Right renal cortex interstitium (tissue), 3 donors: ENCODE measurements at places on chromosomes 2 and 18. TPM values are rescaled to one million over a fixed set of nuclear protein-coding genes. Genes with fewer than 3 reads are reported as not detected.
A peak's percentile ranks its signal among the peaks of the same experiment; 100 is the strongest.

DNA sequence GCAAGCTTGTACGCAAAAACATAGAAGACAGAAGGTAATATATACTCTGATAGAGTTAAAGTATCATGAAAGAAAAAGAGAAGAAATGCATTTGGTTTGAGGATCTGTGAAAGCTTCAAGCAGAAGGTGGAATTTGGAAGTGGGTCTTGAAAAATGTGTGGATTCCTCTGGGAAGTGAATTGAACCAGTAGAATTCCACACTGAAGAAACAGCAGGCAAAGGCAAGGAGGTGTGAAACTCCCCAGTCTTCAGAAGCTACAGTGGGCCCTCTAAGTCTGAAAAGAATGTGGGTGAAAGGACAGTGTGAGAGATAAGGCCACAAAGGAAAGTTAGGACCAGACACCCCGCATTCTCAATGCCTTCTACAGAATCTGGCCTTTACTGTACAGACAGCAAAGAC is 25.6 kb downstream of the COBLL1 start:
- no peak for DNase-seq

- no peak for DNase-seq
Observed at GRCh38 chr2:138930571-138930970, 150.4 kb upstream of the NXPH2 start.

GRCh38 chr2:28232295-28232694 is 160.4 kb upstream of the FOSL2 start:
- DNase-seq = no peak

- DNase-seq = no peak
Observed at GRCh38 chr2:100178085-100178788, 35.8 kb upstream of the AFF3 start.

- no peak for DNase-seq
Observed at GRCh38 chr2:223811757-223812156, 25.6 kb downstream of the AP1S3 start.

GRCh38 chr2:238667008-238667407 is 180.9 kb upstream of the TWIST2 start:
- DNase-seq = no peak

DNA sequence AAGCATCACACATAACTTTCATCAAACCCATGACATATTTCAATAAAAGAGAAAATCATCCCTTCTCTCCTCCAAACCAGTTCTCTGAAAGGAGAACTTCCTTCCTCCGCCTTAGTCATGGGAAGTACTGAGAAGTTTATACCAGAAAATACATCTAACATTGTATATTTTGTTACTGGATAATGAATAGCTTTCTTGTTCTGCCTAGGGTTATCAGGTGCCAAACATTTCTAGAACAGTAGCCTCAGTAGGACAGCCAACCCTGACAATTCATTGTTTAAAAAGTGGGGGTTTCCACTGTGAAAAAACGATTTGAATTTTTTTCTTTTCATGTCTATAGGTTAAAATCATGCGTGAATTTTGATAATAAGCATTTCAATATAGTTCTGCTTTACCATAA is 16.0 kb upstream of the DAW1 start:
- no peak for DNase-seq

- DNase-seq = no peak
Observed at GRCh38 chr2:36416370-36417165, 61.0 kb downstream of the CRIM1 start.

DNA sequence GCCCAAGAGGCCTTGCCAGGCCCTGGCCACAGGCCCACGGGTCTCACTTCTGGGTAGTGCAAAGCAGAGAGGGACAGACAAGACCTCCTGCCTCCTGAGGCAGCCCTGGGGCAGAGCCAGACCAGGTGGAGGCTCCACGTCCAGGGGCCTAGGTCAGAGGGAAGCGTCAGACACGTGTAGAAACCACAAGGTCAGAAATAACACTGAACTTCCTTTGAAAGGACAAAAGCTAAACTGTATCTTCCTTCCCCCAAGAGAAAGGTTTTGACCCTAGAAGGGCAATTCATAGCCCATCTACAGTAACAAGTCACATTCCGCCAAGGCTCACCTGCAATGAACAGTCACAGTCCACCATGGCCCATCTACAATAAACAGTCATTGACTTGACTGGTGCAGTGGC is 17.9 kb downstream of the SDC1 start:
- no peak for DNase-seq

GRCh38 chr2:15732341-15733077 is 140.8 kb downstream of the DDX1 start:
- DNase-seq = no peak

DNA sequence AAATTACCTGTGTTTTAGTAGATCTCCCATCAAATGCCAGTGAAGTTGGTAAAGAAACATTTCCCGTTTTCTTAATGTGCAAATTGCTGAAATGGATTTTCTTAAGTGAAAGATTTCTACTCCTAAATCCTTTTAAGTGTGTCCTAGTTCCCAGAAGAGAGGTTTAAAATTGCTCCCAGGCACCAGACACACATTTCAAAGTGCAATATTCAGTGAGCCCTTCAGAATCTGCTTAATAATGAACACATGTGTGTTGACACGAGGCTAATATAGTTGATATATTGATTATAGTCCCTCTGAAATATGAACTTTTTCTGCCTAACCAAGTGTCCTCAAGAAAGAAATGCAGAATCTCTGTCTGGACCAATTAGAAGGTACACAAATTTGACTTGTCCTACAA is 861.7 kb upstream of the CNTNAP5 start:
- DNase-seq = no peak

DNA sequence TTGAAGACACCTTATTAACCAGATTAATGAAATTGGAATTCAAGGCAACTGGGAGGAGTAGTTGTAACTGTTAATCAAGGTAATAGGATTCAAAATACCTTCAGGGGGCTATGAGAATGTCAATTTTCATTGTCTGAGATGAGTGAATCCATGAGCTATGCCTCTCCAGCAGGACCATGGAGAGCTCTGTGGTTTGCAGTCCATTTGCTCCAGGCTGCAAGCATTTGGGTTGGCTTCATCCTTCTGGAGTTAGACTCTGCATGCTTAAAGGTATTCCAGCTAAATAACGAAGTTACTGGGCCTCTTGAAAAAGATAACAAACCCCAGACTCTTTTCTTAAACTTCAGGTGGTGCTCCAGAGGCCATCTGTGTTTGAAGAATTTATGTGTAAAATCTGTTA is 207.1 kb upstream of the SLC8A1 start:
- peak; percentile 46 for DNase-seq

- DNase-seq = no peak
Observed at GRCh38 chr2:174836377-174836994, 72.2 kb upstream of the CHRNA1 start.

OSBPL1A gene
- polyA plus RNA-seq = 49.2 TPM

ANKRD29 gene
- 0.93 TPM for polyA plus RNA-seq

ADD2 gene
- polyA plus RNA-seq = 5.5 TPM

MROH2A gene
- polyA plus RNA-seq = 0.22 TPM

ACTG2 gene
- polyA plus RNA-seq = 0.65 TPM

FAHD2B gene
- 22.0 TPM for polyA plus RNA-seq
